ENCODE measurements at places on chromosomes 7 and 10. TPM values are rescaled to one million over a fixed set of nuclear protein-coding genes. Genes with fewer than 3 reads are reported as not detected.

TFR2 gene
- polyA plus RNA-seq = 0.07 TPM

CFAP46 gene
- 0.55 TPM for polyA plus RNA-seq

CALN1 gene
- not detected for polyA plus RNA-seq

PON1 gene
- polyA plus RNA-seq = not detected

STMP1 gene
- 30.5 TPM for polyA plus RNA-seq

OR2A12 gene
- polyA plus RNA-seq = not detected

ZNF37A gene
- polyA plus RNA-seq = 8.7 TPM

CDNF gene
- polyA plus RNA-seq = 1.1 TPM

C10orf67 gene
- polyA plus RNA-seq = 0.07 TPM

UBE2D1 gene
- 25.4 TPM for polyA plus RNA-seq

EGR2 gene
- polyA plus RNA-seq = 0.09 TPM

GPR141 gene
- polyA plus RNA-seq = not detected

GRM3 gene
- not detected for polyA plus RNA-seq

CDHR3 gene
- polyA plus RNA-seq = 1.2 TPM

EBLN1 gene
- polyA plus RNA-seq = not detected

- no peaks in the 10 kb centered on the region for H3K27me3 ChIP-seq
- no peaks in the 10 kb centered on the region for H3K4me1 ChIP-seq
- no peaks in the 10 kb centered on the region for H3K36me3 ChIP-seq
- DNase-seq = no peak
- H3K27ac ChIP-seq = no peak overlapping the region
- H3K4me3 ChIP-seq = no peak overlapping the region
Measured at GRCh38 chr7:19610194-19610943, 98.5 kb downstream of the POLR1F start.

GRCh38 chr7:37129035-37129425 is 319.6 kb downstream of the ELMO1 start:
- no peak overlapping the region for H3K27ac ChIP-seq
- DNase-seq = no peak
- H3K36me3 ChIP-seq = no peaks in the 10 kb centered on the region
- H3K4me1 ChIP-seq = no peaks in the 10 kb centered on the region
- no peaks in the 10 kb centered on the region for H3K27me3 ChIP-seq
- no peak overlapping the region for H3K4me3 ChIP-seq

GRCh38 chr10:69489506-69490090 is 38.3 kb downstream of the TSPAN15 start:
- H3K4me1 ChIP-seq = peaks cover 15% of the 10 kb centered on the region
- no peak overlapping the region for H3K27ac ChIP-seq
- no peaks in the 10 kb centered on the region for H3K27me3 ChIP-seq
- DNase-seq = no peak
- no peaks in the 10 kb centered on the region for H3K36me3 ChIP-seq

DNA sequence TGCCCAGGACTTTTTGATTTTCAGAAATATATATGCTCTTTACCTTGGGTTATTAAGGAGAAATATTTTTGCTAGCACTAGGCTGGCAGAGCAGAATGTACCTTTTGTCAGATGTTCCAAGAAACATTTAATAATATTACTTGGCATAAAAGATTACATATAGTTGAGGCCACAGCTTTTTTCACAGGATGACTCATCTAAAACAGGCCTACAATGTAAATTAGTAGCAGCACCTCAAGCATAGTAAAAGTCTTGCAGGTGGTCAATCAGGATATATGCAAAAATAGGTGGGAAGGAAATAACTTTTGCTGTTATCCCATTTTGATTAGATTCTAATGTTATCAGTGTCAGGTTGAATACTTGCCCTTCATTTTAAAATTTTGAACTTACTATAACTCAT is 14.9 kb upstream of the ITGB1 start:
- no peak overlapping the region for H3K4me3 ChIP-seq
- no peaks in the 10 kb centered on the region for H3K36me3 ChIP-seq
- peak overlapping the region; percentile 16 for H3K27ac ChIP-seq
- no peaks in the 10 kb centered on the region for H3K27me3 ChIP-seq

- H3K4me1 ChIP-seq = no peaks in the 10 kb centered on the region
- no peak overlapping the region for H3K27ac ChIP-seq
- no peaks in the 10 kb centered on the region for H3K27me3 ChIP-seq
- H3K4me3 ChIP-seq = no peak overlapping the region
- H3K36me3 ChIP-seq = no peaks in the 10 kb centered on the region
Measured at GRCh38 chr10:61804414-61804813, 97.1 kb upstream of the ARID5B start.

DNA sequence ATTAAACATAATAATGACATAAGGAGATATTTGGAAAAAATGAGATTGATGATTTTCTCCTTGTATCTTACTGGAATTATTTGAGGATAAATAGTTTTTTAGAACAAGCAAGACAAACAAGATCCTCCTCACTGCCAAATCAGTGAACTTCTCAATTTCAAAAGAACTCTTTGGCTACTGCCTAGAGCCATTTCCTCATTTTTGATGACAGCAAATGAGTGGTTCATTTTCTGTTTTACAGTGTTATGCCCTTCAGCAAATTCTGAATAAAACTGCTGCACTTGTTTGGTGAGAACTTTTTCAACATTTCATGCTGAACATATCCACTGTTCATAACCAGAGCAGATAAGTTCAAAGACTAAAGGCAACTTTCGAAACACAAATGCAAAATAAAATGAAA is 42.5 kb upstream of the AHR start:
- no peaks in the 10 kb centered on the region for H3K27me3 ChIP-seq
- no peaks in the 10 kb centered on the region for H3K4me1 ChIP-seq
- no peak overlapping the region for H3K27ac ChIP-seq
- H3K4me3 ChIP-seq = no peak overlapping the region

DNA sequence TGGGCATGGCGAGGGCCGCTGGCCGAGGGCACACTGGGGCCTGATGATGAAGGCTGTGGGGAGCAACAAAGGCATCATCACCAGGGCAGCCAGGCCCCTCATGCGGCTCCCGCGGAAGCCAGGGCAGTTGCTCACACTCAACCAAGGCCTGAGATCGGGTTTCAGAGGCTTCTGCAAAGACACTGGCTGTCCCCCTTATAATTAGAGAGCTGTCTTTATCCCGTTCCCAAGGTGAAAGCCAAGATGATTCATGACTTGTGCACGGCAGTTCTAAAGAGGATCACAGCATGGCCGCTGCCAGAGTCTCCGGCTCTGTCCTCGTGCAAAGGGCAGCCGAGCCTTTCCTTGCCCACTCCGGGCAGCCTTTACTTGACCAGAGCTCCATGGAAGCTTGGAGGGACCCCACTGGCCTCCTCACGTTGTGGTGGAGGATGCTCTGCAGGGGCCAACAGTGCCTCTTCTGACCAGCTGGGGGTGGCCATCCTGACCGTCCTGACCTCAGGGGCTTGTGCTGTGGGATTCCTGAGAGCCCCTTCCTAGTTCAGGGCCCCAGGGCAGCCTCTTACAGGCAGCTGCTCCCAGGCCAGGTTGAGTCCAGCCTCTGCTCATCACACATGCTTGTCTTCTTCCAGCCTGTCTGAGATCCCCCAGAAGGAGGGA is 82.3 kb downstream of the PRKAG2 start:
- peaks cover 3% of the 10 kb centered on the region for H3K27me3 ChIP-seq
- peaks cover 8% of the 10 kb centered on the region for H3K4me1 ChIP-seq
- no peak overlapping the region for H3K4me3 ChIP-seq
- no peak overlapping the region for H3K27ac ChIP-seq
- DNase-seq = no peak

DNA sequence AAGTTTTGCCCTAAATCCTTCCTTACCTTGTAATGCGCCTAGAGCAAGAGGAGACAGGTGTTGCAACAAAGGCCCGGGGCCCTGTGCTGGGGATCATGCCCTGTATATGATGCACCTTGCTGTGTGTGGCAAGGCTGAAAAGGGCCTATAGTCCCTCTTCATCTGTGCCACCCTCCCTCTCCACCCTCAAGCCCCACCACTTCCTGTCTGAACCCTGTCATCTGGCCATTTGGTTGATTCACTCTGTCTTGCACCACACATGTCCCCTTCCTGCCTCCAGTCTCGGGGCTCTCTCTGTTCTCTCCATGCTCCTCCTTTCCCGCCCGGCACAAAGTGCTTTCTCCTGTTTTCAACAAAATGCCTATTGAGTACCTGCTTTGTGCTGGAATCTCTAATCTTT is 11.5 kb upstream of the MALSU1 start:
- no peak overlapping the region for H3K4me3 ChIP-seq
- no peak overlapping the region for H3K27ac ChIP-seq
- no peak for DNase-seq

DNA sequence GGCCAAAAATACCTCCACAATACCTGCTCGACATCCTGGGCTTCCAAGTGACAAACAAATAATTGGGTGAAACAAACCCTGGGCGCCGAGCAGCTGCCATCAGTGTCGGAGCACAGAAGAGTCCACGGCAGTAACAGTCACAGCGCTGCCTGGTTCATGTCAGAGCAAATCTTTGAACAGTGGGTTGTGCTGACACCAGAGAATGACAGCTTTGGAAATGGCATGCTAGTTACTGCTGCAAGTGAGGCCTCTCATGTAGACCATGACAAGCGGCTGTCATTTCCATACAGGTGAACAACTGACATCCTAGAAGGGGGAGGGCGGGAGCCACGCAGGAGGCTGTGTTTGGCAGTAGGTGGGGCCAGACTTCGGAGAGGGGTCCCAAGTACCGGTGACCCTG is 420.5 kb upstream of the GALNT17 start:
- H3K36me3 ChIP-seq = no peaks in the 10 kb centered on the region
- no peak overlapping the region for H3K27ac ChIP-seq
- H3K4me3 ChIP-seq = no peak overlapping the region
- peaks cover 40% of the 10 kb centered on the region for H3K4me1 ChIP-seq
- DNase-seq = no peak

GRCh38 chr7:50491943-50492342 is 41.8 kb upstream of the FIGNL1 start:
- H3K4me1 ChIP-seq = no peaks in the 10 kb centered on the region
- DNase-seq = no peak
- H3K27me3 ChIP-seq = peaks cover 6% of the 10 kb centered on the region
- no peak overlapping the region for H3K27ac ChIP-seq

DNA sequence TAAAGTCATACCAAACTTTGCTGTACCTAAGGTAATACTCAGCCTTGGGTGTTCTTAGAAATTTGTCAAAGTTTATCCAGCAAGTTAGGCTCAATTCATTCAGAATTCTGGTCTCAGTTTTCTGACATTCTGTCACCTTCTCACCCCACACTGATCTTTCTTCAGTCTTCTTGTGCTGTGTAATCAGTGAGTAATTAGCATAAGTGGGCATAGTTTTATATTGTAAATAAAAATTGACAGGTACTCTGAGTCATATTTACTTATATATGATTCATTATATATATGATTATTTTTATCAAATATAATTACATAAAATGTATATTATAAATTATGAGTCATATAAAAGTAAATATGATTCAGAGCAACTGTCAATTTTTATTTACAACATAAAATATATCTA is 170.9 kb upstream of the MAGI2 start:
- DNase-seq = peak; percentile 4
- no peaks in the 10 kb centered on the region for H3K36me3 ChIP-seq
- H3K4me3 ChIP-seq = no peak overlapping the region
- no peak overlapping the region for H3K27ac ChIP-seq

DNA sequence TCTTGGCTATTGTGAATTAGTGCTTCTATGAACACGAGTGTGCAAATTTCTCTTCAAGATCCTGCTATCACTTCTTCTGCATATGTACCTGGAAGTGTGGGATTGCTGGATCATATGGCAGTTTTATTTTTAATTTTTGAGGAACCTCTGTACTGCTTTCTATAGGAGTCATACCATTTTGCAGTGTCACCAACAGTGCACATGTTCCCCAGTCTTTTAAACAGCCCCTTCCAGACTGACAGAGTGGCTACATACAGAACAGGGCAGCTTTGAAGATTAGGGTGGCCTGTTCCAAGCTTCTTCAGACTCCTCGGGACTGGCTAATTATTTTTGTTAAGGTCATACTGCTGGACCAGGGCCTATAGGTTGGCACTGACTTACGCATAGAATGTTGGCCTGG is 82.9 kb downstream of the AUTS2 start:
- no peak overlapping the region for H3K4me3 ChIP-seq
- no peaks in the 10 kb centered on the region for H3K4me1 ChIP-seq
- no peak for DNase-seq

DNA sequence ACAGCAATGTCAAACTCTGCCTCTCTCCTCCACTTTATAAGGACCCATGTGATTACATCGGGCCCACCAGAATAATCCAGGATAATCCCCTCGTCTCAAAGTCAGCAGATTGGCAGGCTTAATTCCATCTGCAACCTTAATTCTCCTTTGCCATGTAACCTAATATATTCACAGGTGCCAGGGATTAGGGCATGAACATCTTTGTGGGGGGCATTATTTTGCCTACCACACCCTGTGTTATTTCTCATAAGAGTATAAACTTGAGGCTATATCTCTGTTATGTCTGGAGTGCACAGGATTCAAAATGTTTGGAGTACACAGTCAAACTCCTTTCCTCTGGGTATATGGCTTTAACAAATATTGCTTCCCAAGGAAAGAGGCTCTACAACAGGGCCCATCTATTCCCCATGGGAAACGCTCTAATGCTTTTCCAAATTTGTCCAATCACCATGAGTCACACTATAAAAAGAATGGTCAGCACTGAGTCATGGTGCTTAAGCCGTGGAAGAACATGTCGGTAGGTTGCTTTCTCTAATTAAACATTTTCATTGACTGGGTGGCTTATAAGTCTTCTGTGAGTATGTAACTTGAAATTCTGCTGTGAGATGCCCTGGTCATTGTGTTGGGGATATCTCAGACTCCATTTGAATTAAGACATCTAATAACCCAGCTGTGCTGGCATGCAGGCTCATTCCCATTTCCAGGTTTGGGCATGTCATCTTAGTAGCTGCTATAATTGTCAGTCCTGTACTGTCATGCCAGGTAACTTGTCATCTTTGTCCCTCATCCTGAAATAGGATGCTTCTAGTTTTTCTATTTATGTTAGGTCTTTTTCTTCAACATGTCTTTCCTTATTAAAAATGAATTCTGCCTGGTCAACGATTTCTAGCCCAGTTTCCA is 11.5 kb upstream of the AKR1B10 start:
- DNase-seq = peak; percentile 58
- peak overlapping the region; percentile 67 for H3K27ac ChIP-seq
- H3K36me3 ChIP-seq = no peaks in the 10 kb centered on the region
- H3K4me1 ChIP-seq = peaks cover 35% of the 10 kb centered on the region
- no peaks in the 10 kb centered on the region for H3K27me3 ChIP-seq
- peak overlapping the region; percentile 22 for H3K4me3 ChIP-seq

DNA sequence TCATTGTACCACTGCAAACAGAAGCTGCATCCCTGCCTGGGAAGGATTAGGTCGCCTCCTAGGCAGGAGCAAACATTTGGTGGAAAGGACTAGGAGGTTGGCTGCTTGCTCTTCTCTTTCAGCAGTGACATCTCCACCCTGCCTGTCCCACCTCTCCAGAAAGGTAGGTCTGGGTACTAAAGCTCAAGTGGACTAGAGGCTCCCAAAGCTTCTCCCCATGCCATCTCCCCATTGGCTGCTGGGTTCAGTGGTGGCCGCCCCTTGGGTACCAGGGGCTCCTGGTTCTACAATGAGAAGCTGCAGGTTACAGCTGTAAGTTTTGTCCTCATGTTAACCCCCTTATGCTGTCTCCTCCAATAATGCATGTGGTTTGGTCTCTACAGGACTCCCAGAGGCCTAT is 180.7 kb upstream of the MKI67 start:
- H3K27me3 ChIP-seq = no peaks in the 10 kb centered on the region
- H3K36me3 ChIP-seq = no peaks in the 10 kb centered on the region
- no peak overlapping the region for H3K27ac ChIP-seq
- H3K4me1 ChIP-seq = no peaks in the 10 kb centered on the region
- no peak overlapping the region for H3K4me3 ChIP-seq

- H3K27me3 ChIP-seq = peaks cover 19% of the 10 kb centered on the region
- H3K27ac ChIP-seq = no peak overlapping the region
- H3K36me3 ChIP-seq = no peaks in the 10 kb centered on the region
Measured at GRCh38 chr7:45435131-45435530, 139.0 kb upstream of the ADCY1 start.
